NCI-H2081 (cell line): ENCODE measurements at places on chromosomes 12 and 14.

- DNase-seq, result no peak
Observed at GRCh38 chr12:45205165-45205825, 10.6 kb upstream of the ANO6 start.

DNA sequence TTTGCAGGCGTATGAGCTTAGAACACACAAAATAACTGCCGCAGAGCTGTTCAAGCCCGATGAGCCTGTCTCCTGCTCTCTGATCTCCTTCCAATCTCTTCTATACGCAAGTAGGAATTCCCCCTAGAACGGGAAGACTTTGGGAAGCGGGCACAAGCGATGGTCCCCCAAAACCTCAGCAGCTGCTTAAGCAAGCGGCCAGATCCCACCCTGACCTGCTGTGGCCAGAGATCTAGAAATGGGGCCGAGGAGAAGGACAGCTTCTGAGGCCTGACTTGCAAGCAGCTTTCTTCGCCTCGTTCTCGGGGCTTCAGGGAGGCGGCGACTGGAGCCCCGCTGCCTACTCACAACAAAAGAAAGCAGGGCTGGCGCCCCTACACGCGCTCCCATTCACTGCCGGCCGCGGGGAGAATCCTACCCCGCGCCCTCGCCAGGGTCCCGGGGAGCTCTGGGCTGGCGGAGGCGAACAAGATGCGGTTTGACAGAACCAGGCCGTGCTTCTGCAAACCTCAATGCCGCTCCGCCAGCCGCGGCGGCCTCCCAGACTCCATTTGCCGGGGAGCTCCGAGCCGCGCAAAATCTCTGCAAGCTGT, 922 bp downstream of the TBX5 start:
- no peak for DNase-seq

GRCh38 chr14:51479584-51480325, 172.0 kb upstream of the FRMD6 start:
- DNase-seq, result no peak

GRCh38 chr14:77485901-77486678, 12.5 kb downstream of the ISM2 start:
- DNase-seq, result no peak

- no peak for DNase-seq
Observed at GRCh38 chr12:89523843-89524540, 604 bp downstream of the GALNT4 start.

DNA sequence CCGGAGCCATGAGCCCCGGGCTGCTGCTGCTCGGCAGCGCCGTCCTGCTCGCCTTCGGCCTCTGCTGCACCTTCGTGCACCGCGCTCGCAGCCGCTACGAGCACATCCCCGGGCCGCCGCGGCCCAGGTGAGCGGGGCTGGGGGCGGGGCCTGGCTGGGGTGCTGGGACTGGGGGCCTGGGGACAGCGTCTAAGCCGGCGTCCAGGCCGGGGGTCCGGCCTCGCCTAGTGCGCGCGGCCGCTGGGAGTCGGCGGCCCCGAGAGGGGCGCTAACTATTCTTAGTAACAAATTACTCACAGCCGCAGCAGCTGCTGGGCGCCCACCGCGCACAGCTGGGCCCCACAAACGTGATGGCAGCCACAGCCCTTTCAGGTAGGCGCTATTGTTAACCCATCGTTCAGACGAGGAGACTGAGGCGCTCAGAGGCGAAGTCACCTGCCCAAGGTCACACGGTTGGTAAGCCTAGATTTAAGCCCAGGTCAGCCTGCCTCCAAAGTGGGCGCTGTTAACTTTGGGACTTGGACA, 374 bp downstream of the CYP46A1 start:
- DNase-seq, result no peak

- no peak for DNase-seq
Observed at GRCh38 chr12:44531320-44531971, 344.7 kb downstream of the NELL2 start.

DNA sequence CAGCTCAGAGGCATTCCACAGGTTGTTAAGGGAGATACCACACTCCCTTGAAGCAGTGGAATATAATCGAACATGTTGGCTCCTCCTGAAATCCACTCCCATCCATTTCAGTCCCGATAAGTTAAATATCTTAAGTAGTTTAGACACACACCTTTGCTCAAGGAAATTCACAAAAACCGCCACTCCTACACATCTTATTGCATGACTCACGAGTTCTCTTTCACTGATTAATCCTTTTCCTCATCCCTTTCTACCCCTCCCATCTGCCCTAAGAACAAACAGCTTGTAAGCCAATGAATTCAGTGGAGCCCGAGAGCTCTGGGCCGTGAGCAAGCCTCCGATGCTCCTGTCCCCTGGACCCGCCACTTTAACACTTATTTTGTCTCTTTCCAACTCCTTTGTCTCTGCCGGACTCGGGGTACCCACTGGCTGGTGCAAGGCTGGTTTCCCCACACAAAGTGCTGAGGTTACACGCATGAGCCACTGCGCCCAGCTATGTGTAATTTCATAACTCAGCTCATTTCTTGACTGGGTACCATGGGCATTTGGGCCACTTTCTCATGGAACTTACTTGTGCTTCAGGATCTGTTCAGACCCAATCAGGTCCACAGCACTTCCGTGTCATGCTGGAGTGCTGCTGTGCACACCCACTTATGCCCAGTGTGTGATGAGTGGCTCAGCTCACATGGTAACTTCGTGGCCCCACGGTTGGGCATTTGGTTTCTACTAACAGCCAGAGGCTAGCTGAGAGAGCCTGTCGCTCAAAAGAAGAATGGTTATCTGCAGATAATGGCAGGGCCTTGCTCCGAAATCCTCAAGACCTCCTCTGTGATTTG, 171.8 kb upstream of the ALG10B start:
- DNase-seq, result no peak

DNA sequence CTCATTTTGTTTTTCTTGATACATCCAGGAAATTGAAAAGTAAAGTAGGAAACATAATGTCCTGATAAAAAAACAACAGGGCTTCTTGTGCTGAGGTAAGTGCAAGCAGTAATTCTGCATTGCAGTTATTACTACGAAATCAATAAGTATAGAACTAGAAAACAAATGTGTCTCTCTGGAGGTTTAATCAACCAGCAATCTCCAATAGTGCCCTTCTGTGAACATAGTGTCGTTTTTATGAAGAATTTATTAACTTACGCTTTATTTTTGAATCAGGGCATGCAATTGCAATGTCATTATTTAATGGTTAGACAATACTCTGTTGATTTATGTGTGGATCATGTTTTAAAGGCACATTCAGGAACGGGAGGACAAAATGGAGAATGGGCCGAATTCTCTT, 494.1 kb upstream of the NOVA1 start:
- DNase-seq, result no peak

- no peak for DNase-seq
Observed at GRCh38 chr12:92929983-92930382, 888 bp upstream of the EEA1 start.

DNA sequence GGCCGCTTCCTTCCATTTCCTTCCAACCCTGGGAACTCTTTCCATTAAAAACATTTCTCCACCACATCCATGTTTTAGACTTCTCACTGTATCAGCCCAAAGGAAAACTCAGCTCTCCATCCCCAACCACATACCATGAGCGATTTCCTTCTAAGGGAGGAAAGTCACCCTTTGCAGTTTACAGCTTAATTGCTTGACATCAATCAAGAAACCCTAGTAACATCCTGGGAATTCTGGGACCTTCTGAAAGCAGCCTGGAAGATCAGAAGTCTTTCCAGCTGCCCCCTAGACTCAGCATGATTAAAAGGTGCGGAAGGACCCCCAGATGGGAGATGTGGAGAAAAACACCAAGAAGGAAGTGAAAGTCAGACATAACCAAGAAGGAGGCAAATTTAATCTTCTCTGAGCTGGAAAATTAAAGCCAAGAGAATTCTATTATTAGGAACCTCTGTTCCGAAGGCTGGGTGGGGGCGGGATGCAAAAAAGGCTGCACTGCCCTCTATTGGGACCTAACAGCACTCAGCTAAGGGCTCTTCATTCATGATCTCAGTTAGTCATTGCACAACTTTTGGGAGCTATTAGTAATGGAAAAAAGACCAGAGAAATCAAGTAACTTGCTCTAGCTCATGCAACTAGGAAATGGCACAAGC, 73.3 kb upstream of the PLXNC1 start:
- DNase-seq, result no peak

DNA sequence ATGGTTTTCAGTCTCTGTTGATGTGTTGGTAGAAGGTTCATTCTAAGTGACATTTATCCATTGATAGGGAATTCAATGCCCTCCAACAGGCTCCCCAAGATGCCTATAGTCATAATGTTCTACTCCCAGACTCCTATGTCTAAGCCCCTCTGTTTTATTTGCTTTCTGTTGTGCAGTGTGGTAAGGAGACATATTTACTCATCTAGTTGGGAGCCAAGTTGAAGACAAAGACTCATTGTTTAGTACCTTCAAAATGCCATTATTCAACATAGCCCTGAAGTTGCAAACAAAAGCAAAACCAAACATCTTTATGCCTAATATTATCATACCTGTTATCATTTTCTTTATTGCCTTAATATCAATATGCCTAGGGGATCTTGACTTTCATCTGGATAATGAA, 302.1 kb downstream of the RMST start:
- no peak for DNase-seq

DNA sequence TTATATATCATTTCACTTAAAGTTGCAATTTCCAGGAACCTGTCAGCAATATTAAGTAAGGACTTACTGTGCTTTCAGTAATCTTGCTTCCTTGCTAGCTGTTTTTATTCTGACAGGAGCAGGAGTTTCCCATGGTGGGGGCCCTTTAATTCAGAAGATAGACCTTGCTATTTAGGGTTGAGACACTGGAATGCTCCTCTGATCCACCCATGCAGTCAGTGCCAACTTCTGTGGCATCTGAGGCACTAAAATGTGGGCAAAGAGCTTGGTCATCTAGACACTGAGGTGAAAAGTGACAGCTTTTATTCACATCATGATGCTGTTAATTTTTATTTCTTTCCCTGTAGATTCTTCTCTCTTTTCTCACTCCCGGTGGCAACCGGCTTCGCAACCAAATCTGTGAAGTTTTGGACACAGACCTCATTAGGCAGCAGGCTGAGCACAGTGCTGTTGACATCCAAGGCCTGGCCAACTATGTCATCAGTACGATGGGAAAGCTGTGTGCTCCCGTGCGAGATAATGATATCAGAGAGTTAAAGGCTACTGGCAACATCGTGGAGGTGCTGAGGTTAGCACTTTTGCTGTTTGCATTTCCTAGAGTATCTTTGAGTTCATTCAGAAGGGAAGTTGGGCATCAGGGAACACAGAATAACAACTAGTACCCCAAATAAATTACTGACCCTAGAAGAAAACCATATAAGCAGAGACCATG, 18.8 kb downstream of the TCP11L2 start:
- no peak for DNase-seq

DNA sequence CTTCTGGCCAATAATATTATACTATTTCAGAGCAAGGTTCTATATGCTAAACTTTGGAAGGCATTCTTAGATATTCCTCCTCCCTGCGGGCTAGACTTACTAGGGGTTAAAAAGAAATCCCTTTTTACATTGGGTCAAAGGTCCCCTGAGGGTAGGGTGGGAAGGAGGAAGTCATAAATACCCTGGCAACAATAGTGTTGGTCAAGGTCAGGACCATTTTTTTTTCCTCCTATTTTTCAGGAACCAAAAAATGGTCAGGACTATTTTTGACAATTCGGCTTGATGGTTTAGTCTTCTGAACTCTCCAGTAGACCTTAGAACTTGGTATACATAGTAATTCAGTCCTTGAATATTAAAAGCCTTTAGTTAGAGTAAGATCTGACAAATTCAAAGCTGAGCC, 4.5 kb upstream of the NANOG start:
- DNase-seq, result no peak

- no peak for DNase-seq
Observed at GRCh38 chr12:113788020-113788856, 177.9 kb downstream of the RBM19 start.

DNA sequence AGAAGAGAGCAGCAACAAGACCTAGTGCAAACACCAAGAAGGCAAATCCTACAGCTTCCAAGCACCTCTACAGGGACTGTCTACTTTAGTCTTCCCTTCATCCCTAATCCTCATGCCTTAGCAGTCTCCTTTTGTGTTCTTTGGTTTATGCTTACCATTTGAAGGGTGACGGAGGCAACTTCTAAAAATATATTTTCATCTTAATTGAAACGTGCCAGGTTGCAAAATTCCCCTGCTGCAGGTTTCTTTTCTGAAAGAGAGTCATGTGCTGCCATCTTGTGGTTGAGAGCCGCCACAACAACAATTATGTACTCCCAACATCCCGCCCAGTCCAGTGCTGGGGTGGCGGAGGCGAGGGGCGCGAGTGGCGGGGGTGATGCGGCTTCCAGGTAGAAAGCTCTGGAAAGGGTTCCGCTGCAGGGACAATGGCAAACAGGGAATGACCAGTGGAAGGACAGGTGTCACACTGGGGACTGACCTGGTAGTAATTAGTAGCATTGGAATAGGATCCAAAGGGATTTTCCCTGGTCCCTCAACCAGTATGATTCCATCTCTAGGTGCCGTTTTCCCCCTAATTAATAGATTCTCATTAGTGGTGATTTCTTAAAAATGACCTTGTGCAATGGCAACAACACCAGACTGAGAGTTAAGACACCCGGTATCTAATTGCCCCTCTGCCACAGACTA, 80.3 kb upstream of the GNG2 start:
- DNase-seq, result peak; percentile 72

- peak; percentile 70 for DNase-seq
Observed at GRCh38 chr14:78836777-78837176, 666.6 kb downstream of the NRXN3 start.

DNA sequence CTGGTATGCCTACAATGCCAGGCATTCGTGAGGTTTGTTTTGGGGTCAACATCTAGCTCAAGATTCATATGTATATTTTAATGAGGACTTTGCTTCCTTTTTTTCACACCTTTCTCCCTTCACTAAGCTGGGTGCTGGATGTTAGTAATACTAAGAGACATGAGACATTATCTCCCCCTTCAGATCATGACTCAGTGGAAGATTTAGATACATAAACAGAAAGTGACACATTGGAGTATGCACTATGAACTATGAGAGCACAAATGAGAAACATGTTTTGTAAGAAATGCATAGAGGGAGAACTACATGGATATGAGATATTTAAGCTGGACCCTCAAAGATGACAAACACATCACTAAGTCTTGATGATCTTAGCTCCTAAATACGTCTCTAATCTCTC, 286.3 kb downstream of the RPAP3 start:
- no peak for DNase-seq

GRCh38 chr12:57142727-57143126, 4.7 kb downstream of the LRP1-AS start:
- no peak for DNase-seq

GRCh38 chr12:104738331-104738730, 219.8 kb downstream of the SLC41A2 start:
- DNase-seq, result no peak

DNA sequence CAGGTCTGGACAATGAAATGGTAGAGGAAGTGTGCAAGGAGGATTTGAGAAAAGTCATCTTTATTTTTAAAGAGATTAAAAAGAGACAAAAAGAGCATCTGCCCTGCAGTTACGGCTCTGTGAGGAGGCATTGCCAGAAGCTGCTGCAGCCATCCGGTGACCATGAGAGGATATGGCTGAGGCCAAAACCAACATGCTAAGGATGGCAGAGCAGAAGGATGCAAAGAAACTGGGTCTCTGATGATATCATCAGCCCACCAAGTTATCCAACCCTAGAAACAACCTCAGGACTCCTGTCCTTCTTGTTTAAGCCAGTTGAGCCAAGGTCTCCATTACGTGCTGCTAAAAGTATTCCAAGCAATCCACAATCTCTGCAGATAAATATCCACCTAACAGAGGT, 48.0 kb upstream of the CCND2 start:
- no peak for DNase-seq

- DNase-seq, result no peak
Observed at GRCh38 chr12:54156578-54156977, 32.2 kb downstream of the SMUG1 start.

- no peak for DNase-seq
Observed at GRCh38 chr14:106174206-106174605, 647.8 kb downstream of the TMEM121 start.

GRCh38 chr12:45973526-45973925, 16.8 kb downstream of the SCAF11 start:
- no peak for DNase-seq
